ENCODE measurements at places on chromosomes 5 and 9.

DNA sequence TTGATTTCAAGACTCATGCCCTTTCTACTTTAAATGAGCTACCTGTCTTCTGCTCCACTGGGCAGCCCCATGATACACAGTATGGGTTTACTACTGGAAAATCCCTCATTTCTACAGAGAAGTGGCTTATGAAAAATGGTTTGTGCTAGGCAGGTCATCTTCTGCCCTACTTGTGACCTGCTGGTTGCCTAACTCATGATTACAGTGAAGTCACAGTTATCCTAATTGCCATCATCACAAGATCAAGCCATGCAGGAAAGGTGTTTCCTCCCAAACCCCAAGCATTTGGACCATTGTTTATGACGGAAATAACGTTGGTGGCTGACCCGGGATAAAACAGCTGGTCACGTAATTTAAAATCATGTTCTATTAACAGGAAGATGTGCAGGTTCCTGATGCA lies 330.6 kb downstream of the ACTL7B start:
- DNase-seq: no peak

GRCh38 chr5:56532466-56532865 lies 282.9 kb upstream of the MAP3K1 start:
- DNase-seq: no peak

DNA sequence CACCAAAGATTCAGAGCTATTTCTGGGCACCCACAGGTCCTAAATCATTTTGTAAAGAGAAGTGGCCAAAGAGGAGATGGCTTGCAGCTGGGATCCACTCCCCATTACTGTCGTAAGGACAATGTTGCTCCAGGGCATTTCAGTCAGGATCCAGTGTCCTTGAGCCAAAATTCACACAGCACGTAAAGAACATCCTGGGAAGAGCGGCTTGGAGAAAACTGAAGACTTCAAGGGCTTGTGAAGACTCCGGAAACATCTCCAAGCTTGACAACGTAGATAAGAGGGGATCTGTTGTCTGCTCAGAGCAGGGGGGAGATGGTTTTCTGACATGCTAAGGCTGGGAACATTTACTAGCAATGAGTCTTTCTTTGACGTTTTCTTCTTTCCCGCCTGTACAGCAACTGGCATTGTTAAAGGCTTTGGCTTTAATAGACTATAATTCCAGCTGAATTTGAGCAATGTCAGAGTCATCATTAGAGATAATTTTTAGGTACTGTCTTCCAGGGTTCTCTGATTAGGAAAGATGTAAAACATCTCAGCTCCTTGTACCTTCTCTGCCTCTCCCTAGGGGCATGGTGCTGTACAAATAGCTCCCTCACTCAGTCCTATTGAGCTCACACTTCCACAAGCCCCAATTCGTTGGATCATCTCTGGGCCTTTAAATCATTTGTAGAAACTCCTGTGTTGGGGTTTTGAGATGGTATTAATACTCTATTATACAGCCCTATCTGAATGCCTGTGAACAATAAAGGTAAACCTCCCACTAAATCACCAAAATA lies 39.7 kb downstream of the EGFLAM start:
- DNase-seq: no peak

DNA sequence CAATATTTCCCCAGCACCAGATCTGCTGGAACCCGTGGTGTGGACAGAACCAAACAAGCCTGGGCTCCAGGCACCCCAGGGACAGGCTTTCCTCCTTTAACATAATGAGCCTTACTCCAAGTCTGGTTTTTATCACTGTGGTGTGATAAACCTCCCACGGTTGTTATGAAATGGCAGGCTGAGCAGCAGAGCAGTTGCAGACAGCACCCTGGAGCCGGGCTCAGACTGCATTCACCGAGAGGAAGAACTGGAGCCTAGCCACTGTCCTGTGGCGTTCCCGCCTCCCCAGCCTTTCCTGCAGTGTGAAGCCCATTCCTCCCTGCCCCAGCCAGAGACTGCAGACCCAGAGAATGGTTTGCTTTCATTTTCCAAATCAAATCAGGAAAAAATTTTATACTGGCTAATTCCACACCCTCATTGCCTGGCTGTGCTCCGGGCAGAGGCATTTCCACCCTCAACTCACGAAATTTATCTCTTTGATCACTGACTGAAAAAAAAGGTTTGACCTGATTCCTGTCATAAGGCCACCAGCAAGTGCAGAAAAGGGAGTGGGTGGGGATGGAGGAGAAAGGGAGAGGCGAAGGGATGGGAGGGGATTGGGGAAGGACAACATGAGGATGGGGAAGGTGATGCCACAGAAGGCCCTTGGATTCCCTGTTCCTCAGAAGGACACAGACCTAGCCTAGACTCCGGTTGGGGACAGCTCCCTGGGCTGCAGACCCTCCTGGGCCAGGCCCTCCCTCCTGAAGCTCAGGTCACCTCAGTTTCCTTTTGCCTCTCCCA lies 18.9 kb downstream of the IPPK start:
- no peak for DNase-seq

Measured in CD4-positive, alpha-beta T cell treated with Interleukin-4 for 4 hours (primary cell).